ENCODE measurements at places on chromosomes 7 and 10.

- DNase-seq, result no peak
Measured at GRCh38 chr10:110867807-110868465, 3.8 kb upstream of the PDCD4 start.

DNA sequence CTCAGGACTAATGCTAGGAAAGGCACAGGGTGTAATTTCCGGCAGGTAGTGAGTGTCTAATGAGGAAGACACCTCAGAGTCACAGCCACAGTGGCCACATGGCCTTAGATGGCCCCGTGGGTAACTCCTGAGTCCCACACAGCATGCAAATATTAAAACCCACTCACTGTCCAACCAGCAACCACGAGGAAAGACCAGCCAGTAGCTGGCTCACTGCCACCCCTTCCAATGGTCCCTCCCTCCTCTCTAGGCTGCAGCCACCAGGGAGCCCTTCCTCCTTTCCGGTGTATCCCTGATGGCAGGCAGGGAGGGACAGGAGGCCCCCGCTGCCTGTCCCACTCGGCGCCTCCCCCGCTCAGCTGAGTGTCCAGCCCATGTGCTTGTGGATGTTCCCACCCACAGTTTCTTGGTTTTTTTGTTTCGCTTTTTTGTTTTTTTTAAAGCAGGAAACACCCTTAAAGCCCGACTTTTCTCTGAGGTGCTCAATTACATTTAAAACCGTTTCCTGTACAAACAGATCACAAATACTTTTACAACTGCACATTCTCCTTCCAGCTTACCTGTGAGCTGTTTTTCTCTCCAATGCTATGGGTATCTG is 9.2 kb downstream of the BNIP3 start:
- no peak for DNase-seq

- no peak for DNase-seq
Measured at GRCh38 chr7:133364959-133365690, 112.2 kb downstream of the EXOC4 start.

- DNase-seq, result no peak
Measured at GRCh38 chr7:100475549-100475948, 3.5 kb downstream of the TSC22D4 start.

Data from right renal pelvis (tissue), 4 donors.